ENCODE measurements at places on chromosomes 1 and 21. TPM values are rescaled to one million over a fixed set of nuclear protein-coding genes. Genes with fewer than 3 reads are reported as not detected.

Gene C8B
- total RNA-seq = not detected

Gene CCSAP
- 3.6 TPM for total RNA-seq

Gene DYNLT4
- not detected for total RNA-seq

Gene ERICH3
- total RNA-seq = not detected

Gene FMOD
- 0.19 TPM for total RNA-seq

Gene RGS1
- total RNA-seq = not detected

Gene PGLYRP3
- not detected for total RNA-seq

Gene NBPF20
- 2.9 TPM for total RNA-seq

Gene ATP1A2
- total RNA-seq = not detected

Gene TMEM240
- 1.7 TPM for total RNA-seq

Gene C1orf167
- not detected for total RNA-seq

Gene FBXO2
- total RNA-seq = 1.3 TPM

Gene C1orf210
- total RNA-seq = not detected

Gene CDC7
- total RNA-seq = 4.7 TPM
